GM03348 (cell line): ENCODE measurements at places on chromosomes 2 and 18.
A peak's percentile ranks its signal among the peaks of the same experiment; 100 is the strongest.

DNA sequence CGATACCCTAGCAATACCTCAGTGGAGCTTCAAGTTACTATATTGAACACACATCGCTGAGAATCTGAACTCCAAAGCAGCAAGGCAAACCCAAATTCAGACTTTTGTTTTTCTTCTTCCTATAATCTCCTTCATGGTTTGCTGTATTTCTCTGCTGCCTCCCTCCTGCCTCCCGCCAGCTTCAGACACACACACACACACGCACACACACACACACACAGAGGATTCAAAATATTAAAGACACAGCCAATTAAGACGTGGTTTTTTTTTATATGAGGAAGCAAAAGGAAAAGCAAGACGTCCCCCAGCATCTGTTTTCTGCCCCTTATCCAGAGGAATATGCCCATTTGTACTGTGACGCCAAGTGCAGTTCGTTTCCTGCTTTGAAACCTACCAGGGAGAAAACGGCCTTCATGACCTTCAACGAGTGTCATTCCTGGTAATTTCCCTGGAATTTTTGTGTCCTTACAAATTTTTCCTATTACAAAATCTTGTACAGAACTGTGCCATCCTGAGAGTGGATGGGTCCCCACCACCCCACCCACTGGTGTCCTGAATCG, 547.9 kb upstream of the ID2 start:
- DNase-seq = no peak

- DNase-seq = peak; percentile 58
Measured at GRCh38 chr2:188142636-188143295, 148.9 kb upstream of the GULP1 start.

DNA sequence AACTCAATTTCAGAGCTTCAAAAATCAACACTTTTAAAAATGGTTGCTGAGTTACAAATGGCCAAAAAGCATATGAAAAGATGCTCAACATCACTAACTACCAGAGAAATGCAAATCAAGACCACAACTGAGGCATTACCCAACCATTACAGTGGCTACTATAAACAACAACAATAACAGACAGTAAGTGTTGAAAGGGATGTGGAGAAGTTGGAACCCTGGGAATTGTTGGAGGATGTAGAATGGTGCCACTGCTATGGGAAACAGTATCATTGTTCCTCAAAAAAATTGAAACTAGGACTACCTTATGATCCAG, 173.3 kb upstream of the SPRED2 start:
- DNase-seq = no peak

GRCh38 chr2:61841286-61841685, 12.6 kb downstream of the FAM161A start:
- no peak for DNase-seq

- no peak for DNase-seq
Measured at GRCh38 chr2:164622338-164623106, 1.2 kb upstream of the GRB14 start.

GRCh38 chr2:154912215-154912614, 213.7 kb downstream of the KCNJ3 start:
- DNase-seq = no peak

- no peak for DNase-seq
Measured at GRCh38 chr18:31744321-31745067, 16.2 kb downstream of the SLC25A52 start.

DNA sequence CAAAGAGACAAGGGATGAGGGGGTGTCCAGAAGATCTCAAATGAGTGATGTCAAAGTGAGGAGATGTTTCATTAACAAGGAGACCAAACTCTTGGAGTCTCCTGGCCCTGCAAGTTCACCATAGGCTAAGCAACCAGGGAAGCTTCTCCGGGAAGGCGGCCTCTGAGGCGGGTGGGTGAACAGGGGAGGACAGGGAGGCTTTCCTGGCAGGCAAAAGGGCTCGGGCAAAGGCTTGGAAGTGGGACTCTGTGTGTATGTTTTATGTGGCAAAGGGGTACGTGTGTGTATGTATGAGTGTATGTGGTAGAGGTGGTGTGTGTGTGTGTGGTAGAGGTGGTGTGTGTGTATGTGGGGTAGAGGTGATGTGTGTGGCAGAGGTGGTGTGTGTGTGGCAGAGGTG, 163.9 kb downstream of the DYSF start:
- no peak for DNase-seq

DNA sequence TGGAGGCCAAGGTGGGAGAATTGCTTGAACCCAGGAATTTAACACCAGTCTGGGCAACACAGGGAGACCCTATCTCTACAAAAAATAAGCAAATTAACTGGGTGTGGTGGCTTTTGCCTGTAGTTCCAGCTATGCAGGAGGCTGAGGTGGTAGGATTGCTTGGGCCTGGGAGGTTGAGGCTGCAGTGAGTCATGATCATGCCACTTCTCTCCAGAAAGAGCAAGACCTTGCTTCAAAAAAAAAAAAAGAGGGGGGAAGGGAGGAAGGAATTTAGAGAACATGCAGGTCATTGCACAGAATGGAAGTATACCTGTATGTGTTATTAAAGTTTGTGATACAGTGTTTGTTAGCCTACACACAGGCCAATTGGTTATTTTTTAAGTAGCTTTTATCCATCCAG, 25.8 kb downstream of the PKP4 start:
- no peak for DNase-seq

GRCh38 chr18:23877371-23877770, 137.2 kb upstream of the TTC39C start:
- no peak for DNase-seq

DNA sequence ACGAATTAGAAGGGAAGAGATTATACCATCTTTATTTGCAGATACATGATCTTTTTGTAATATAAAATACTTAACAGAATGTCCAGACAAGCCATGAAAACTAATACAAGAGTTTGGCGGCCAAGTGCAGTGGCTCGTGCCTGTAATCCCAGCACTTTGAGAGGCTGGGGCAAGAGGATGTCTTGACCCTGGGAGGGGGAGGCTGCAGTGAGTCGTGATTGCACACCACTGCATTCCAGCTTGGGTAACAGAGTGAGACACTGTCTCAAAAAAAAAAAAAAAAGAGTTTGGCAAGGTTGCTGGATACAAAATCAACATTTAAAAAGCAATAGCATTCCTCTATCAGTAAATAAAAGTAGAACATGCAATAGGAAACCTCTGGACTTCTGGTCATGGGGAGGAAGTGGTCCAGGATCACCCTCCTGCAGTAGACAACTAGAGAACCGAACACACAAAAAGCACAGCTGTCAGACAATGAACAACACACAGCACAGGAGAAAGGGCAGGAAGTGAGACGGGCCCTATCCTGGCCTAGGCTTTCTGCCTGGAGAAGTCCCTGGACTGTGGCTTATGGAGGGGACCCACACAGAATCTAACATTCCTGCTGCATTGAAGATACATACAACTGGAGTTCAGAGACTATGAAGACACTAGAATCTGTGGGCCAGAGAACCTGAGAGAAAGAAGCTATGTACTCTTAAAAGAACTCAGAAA, 118.9 kb upstream of the ARL4C start:
- no peak for DNase-seq
